ENCODE measurements at places on chromosomes 5 and 9.
A peak's percentile ranks its signal among the peaks of the same experiment; 100 is the strongest.

DNA sequence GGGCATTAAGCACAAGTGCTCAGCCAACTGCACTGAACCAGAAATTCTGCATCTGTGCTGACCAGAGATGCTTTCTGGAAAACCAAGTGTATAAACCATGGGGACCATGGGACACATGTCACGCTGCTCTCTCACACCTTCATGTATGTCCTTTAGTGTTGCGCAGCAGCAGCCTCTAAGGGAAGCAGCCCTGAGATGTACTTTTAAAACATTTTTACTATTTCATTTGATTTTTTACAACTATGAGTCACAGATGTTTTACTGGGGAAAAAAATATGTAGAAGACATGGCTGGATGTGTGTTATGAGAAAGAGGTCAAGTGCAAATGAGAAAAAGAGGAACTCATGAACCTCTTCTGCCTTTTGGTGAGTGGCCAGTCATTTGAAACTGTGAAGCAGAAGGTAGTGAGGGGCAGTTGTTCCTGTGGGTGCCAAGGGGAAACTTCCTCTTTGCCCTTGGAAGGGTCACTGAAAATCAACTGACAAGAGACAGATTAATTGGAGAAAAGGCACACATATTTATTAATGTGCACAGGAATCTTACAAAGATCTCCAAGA lies 31.4 kb upstream of the SYK start:
- DNase-seq = peak; percentile 28

- DNase-seq = no peak
These were observed 155.4 kb downstream of the PAM start for GRCh38 chr5:102910240-102911226.

DNA sequence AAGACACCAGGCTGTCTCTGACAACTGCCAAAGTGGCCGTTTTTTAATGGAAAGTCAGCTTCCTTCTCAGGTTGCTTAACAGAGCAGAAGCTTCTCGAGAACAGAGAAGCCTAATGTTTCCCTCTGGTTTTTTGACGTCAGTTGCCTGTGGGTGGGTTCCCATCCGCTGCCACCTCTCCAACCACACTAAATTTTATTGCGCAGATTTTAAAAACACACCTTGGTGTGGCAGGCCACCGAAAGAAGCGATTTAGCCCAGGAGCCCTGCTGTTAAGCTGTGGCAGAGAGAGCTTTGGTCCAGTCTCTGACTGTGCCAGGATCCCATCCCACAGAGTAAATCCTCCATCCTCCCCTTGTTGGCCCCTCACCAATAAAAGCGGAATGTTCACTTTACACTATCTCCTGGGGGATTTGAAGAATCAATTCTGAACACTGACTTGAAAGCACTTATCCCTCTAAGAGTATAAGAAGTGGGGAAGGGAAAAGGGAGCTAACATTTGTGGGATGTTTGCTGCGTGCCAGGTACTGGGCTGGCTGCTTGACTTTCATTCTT lies 181.6 kb downstream of the AOPEP start:
- peak; percentile 60 for DNase-seq

DNA sequence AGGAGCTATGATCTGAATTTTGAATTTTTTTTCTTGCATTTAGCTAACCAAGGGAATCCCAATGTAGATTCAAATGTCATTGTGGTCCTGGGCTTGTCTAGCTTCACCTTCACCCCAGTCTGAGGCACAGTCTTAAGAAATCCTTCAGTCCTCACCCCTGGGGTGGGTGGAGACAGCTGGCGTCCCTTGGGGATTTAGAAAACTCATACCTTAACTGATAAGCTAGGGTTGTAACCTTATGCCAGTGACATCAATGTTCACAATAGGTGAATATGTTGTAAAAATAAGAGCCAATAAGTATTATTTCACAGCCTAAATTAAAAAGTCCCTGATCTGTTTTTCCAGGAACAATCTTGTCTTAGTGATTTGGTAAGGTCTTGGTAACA lies 4.6 kb downstream of the ISOC1 start:
- DNase-seq = no peak

DNA sequence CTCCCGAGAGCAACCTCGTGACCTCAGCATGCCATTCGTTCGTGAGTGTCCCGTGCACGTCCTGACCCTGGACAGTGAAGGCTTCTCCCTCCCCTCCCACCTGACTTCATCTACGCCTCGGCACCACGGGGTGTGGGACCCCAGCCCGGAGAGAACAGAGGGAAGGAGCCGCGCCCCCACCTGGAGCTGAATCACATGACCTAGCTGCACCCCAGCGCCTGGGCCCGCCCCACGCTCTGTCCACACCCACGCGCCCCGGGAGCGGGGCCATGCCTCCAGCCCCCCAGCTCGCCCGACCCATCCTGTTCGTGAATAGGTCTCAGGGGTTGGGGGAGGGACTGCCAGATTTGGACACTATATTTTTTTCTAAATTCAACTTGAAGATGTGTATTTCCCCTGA lies 38.3 kb upstream of the FCN2 start:
- no peak for DNase-seq

DNA sequence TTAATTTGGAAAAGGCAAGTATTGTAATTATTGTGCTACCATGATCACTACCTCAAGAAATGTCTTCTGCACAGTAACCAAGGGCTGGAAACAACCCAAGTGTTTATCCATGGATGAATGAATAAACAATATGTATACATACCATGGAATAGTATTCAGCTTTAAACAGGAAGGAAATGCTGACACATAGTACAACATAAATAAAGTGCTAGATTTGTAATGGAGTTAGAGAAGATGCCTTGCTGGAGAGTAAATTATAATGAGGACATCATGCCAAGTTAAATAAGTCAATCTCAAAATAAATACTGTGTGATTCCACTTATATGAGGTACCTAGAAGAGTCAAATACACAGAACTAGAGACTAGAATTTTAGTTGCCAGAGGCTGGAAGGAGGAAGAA lies 160.0 kb downstream of the CCDC192 start:
- DNase-seq = no peak

- no peak for DNase-seq
These were observed 20.3 kb upstream of the MSH3 start for GRCh38 chr5:80634193-80634592.

GRCh38 chr9:80707120-80707519 lies 982.2 kb downstream of the TLE1 start:
- DNase-seq = no peak

- DNase-seq = no peak
These were observed 17.2 kb upstream of the SUSD3 start for GRCh38 chr9:93041108-93041802.

- DNase-seq = no peak
These were observed 15.7 kb downstream of the SCGB3A1 start for GRCh38 chr5:180575571-180575970.

Data from GF-D8 (cell line).